Lower lobe of right lung (tissue), 2 donors: ENCODE measurements at places on chromosomes 2 and 18. TPM values are rescaled to one million over a fixed set of nuclear protein-coding genes. Genes with fewer than 3 reads are reported as not detected.

- no peaks in the 10 kb centered on the region for H3K4me1 ChIP-seq
- H3K27ac ChIP-seq, result no peak overlapping the region
- no peak overlapping the region for H3K4me3 ChIP-seq
- H3K36me3 ChIP-seq, result no peaks in the 10 kb centered on the region
Measured at GRCh38 chr2:19538411-19538963, 180.1 kb upstream of the OSR1 start.

UGT1A10 gene
- not detected for total RNA-seq

ACADL gene
- total RNA-seq, result 45.4 TPM

DNA sequence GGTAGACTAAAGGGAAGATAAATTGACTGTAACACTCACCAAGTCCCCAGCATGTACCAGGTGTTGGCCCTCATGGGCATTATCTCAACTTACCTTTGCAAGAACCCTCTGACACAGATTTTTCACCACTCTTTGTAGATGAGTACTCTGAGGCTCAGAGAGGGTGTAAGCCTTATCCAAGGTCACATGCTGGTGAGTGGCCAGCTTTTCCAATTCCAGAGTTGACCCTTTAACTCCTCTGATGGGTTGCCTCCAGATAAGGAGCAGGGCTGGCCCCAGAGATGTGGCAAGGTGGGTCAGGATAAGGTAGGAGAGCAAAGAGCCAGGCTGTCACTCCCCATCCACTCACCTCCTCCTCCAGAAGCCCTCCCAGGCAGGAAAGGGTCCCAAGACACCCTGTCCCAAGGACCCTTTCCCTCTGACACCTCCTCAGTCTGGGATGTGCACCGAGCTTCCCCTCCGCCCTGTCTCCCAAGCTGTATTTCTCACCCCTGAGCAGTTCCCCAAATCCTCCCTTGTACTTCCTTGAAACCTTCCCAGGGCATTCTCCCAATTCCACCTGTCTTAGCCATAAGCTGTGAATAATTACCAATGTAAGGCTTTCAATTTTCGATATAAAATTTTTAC lies 165.9 kb downstream of the ZFP36L2 start:
- H3K27ac ChIP-seq, result no peak overlapping the region
- H3K4me1 ChIP-seq, result peaks cover 8% of the 10 kb centered on the region
- no peak overlapping the region for H3K4me3 ChIP-seq
- H3K36me3 ChIP-seq, result no peaks in the 10 kb centered on the region
- H3K27me3 ChIP-seq, result no peaks in the 10 kb centered on the region

- no peak overlapping the region for H3K27ac ChIP-seq
- no peak for DNase-seq
- H3K4me1 ChIP-seq, result no peaks in the 10 kb centered on the region
- no peak overlapping the region for H3K4me3 ChIP-seq
Measured at GRCh38 chr2:19719540-19719939, 182.2 kb downstream of the TTC32 start.

PIKFYVE gene
- total RNA-seq, result 27.8 TPM
